Suppressor macrophage treated with lipopolysaccharide for 4 hours (primary cell): ENCODE measurements at places on chromosomes 1 and 21.
A peak's percentile ranks its signal among the peaks of the same experiment; 100 is the strongest.

- DNase-seq = no peak
Observed at GRCh38 chr1:228372183-228373003, 34.2 kb downstream of the TRIM11 start.

DNA sequence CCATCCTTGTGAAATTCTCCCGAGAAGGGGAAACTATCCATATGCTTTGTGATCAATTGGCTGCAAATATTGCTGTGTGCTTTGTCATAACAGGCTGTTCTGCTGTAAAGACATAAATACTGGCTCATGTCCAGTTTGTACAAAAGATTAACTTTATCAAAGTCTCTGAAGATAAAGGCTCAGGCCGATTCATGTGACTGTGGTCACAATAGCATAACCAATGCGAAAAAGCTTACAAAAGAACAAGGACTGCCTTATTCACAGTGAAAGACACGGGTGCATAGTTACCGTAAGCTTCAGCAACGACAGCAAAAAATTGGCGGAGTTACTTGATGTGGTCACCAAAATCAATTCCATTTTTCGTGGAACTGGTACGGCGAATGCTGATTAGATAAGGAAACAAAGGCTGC lies 173.6 kb upstream of the CHRM3 start:
- DNase-seq = no peak

DNA sequence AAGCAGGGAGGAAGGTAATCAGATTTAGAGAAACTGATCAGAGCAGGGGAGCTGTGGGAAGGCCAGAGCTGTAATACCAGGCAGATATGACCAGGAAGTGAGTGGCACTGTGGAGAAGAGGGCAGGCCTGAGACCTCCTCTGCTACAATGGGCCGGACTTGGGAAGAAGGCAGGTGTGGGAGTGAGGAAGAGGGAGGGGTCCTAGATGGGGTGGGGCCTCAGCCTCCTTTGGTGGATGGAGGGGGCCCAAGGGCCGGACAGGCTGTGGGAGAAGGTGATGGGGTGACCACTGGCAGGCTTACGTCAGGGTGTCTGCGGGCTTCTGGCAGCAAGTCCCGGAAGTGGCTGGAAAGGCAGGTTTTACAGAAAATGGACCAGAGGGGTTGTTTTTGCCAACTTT lies 5.0 kb upstream of the HPCA start:
- no peak for DNase-seq

DNA sequence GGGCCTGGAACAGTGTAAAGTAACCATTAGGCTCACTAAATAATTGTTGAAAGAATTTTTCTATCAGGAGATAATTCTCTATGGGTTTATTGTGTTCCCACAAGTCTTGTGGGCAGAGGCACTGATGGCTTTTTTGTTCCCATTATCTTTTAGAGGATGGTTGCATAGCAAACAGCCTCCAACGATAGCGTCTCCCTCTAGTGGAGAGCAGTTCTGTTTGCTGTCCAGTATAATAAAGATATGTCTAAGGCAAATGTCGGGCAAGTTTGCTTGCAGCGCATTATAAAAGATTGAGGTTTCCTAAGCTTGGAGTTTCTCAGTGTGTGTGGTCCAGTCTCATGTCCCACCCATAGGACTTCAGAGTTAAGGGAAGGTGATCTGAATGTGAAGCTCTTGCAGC lies 1.3 kb upstream of the SLC6A17 start:
- no peak for DNase-seq

DNA sequence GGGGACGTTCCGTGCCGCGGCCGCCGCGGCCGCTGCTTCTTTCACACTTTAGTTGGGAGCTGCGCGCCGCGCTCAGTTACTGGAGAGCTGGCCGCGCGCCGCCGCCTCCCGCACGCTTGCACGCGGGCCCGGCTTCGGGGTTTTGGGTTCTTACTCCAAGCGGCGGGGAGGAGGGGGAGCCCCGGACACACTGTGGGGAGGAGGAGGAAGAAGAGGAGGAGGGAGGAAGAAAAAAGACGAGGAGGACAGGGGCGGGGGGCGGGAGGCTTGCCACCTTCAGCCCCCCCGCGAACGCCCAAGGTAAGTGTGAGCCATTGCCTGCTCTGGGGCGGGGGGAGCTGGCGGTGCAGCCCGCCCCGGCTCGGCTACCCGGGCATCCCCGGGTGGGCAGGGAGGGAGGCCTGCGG lies 243 bp downstream of the C1orf21 start:
- no peak for DNase-seq

GRCh38 chr1:42806171-42806570 lies 10.8 kb upstream of the ERMAP start:
- no peak for DNase-seq

- DNase-seq = peak; percentile 45
Observed at GRCh38 chr1:226664413-226665101, 74.5 kb downstream of the ITPKB start.

- peak; percentile 62 for DNase-seq
Observed at GRCh38 chr1:17865912-17866739, 111.0 kb downstream of the ACTL8 start.

DNA sequence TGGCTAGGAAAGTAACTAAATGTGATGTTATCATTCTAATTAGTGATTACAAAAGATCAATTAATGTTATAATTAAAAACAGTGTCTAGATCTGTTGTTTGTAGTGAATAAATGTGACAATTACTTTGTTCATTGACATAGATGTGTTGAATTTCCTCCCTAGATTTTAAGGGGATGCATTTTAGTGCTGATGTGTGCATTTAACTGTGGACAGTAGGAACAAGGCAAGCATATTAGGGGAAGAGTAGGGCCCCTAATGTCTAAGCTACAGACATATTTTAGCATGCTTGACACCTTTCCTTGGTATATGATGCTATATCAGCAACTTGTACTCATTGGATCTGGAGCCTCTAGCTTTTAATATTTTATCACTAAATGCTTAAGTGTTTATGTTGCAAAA lies 48.9 kb downstream of the NFIA start:
- DNase-seq = no peak

GRCh38 chr1:91795591-91796389 lies 90.2 kb downstream of the TGFBR3 start:
- DNase-seq = no peak

DNA sequence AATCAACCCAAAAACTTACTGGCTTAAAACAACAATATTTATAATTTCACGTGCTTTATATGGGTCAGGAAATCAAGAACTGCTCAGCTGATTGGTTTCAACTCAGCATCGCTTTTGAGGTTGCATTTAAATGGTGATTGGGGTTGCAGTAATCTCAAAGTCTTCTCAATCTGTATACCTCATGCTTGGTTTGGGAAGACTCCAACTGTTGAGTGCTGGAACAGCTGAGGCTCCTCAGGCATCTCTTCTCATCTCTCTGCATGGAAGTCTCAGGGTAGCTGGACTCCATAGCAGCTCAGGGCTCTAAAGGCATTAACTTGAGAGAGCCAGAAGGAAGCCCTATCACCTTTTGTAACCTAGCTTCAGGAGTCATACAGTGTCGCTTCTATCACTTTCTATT lies 35.1 kb downstream of the AK5 start:
- no peak for DNase-seq

GRCh38 chr1:240526312-240526711 lies 85.6 kb downstream of the GREM2 start:
- DNase-seq = no peak

- DNase-seq = peak; percentile 38
Observed at GRCh38 chr1:55213151-55213884, 1.8 kb downstream of the USP24 start.

- DNase-seq = no peak
Observed at GRCh38 chr1:27141266-27142003, 13.5 kb downstream of the SLC9A1 start.

- DNase-seq = no peak
Observed at GRCh38 chr1:212512816-212513559, 80.3 kb downstream of the NENF start.

GRCh38 chr1:43653339-43653738 lies 3.4 kb downstream of the KDM4A start:
- no peak for DNase-seq

DNA sequence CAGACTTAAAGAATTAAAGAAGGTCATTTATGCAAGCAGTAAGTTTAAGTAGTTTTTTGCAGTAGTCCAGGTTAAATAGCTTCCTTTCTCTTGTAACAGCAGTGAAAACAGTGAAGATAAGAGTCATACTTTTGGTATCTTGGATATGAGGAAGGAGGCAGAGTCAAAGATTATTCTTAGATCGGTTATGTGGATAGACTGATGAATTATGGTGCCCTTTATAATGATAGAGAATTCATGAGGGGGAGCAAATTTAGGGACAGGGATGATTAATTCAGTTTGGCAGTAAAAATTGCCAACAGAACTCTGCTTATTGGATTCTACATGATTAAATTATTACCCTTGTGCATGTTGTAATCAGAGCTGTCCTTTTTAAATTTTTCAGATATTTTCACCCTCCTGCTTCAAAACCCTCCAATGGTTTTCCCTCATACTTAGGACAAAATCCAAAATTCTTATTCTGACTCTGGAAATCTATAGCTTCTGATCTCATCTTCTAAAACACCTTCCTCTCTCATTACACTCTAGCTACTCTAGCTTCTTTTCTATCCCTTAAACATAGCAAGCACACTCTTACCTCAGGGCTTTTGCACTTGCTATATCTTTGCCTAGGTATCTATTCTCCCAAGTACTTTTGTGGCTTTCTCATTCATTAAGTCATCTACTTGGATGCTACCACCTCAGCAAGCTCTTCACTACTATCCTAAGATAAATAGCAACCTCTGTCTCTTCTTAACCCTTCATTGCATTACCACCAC lies 79.8 kb downstream of the PKN2 start:
- DNase-seq = no peak

GRCh38 chr1:245873068-245873467 lies 634.0 kb downstream of the SMYD3 start:
- no peak for DNase-seq

GRCh38 chr1:95278173-95279006 lies 44.4 kb downstream of the RWDD3 start:
- no peak for DNase-seq

DNA sequence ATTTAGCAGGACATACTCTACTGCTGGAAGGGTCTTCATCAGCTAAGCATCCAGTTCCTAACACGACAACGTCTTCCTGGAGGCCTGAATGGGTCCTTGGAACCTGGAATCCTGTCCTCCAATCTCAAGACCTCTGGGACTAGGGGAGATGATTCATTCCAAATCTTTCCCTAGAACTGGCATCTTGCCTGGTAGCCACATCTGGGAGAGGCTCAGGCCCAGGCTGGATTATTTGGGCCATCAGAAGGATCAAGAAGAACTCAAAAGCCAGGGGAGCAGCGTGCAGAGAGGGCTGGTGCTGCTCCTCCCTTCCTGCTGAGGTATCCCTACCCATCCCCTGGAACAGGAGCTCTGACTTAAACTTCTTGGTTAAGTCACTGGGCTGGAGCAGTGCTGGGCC lies 2.8 kb upstream of the PHLDA3 start:
- DNase-seq = no peak

GRCh38 chr1:119547306-119547705 lies 40.3 kb downstream of the HSD3B1 start:
- DNase-seq = no peak

- DNase-seq = peak; percentile 47
Observed at GRCh38 chr1:145690587-145691558, 16.3 kb downstream of the PDZK1 start.

- DNase-seq = no peak
Observed at GRCh38 chr1:85202092-85202863, 1.5 kb upstream of the SYDE2 start.

DNA sequence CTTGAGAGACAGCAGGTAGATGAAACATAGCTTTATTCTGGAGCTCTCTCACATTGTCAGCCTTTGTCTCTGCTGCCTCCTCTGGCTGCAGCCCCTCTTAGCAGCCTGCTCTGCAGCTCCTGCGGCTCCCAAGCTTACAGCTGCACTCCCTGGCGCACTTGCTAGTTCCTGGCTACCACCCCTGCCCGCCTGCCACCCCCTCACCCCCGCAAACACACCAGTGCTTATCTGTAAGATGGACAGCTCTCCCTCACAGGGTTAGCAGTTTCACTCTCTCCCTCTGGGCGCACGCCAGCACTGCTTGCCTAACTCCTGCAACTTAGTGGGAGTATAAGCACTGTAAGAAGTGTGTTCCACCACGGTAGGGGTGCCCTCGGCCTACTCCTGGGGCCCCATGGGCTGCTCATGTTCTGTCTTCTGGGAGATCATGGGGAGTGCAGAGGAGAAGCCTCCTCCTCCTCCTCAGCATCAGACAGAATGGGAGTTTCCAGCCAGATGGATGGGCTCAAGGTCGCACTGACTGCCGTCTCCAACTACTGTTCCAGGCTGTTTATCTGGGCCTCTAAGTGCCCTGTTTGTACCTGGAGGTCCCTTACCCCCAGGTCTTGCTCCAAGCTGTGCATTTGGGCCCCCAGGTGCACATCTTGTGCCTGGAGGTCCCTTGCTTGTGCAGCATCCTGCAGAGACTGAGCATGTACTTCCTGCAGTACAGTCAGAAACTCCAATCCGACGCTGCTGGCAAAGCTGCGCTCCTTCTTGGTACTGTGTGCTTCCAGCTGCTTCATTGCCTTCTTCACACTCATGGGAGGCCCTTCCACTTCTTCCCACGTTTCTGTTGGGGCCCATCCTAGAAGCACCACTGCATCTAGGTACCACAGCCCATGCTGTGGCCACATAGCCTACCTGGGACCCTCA lies 1388.1 kb downstream of the AMY1C start:
- no peak for DNase-seq

DNA sequence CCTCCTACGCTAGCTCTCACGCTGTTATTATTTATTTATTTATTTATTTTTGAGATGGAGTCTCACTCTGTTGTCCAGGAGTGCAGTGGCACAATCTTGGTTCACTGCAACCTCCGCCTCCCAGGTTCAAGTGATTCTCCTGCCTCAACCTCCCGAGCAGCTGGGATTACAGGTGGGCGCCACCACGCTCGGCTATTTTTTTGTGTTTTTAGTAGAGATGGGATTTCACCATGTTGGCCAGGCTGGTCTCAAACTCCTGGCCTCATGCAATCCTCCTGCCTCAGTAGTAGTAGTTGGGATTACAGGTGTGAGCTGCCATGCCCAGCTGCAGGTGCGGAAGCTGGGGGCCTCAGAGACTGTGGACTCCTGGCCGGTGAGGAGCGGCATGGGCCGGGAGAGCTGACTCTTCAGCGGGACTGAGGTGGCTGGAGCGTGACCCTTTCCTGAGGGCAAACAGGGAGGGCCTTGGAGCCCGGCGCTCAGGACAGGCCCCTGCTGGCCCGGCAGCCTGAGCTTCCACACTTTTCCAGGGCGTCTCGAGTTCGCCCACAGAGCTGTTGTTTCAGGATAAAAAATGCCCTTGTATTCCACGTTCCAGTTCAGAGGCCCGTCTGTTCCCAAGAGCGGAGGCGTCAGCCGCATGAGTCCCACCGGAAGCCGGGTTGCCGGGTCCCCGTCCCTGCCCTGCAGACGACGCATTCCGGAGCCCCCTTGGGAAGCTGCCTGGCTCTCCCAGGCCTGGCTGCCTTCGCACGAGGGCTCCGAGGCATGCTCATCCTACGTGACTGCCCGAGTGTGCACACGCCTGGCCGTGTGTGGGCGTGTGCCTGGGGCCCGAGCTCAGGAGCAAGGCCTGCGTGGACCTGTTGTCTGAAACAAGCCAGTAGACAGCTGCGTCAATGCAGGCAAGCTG lies 126.2 kb downstream of the SIK1 start:
- no peak for DNase-seq

GRCh38 chr1:54597455-54598030 lies 25.8 kb downstream of the FAM151A start:
- DNase-seq = no peak
